ENCODE measurements at places on chromosomes 12 and 14. TPM values are rescaled to one million over a fixed set of nuclear protein-coding genes. Genes with fewer than 3 reads are reported as not detected.

DNA sequence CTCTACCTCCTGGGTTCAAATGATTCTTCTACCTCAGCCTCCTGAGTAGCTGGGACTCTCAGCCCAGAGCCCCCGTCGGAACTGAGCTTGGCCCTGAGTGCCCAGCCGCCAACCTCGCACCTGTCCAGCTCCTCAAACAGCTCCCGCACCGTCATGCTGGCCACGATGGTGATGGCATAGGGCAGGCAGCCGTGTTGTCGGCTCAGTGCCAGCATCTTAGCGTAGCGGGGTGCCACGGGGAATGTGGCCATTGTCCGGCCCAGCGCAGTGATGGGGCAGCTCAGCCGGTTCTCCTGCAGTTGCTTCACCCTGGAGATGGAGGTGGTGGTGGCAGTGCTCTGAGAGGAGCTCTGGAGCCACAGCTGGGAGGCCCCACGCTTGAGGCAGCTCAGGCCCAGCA is 32.4 kb downstream of the DHX37 start:
- H3K27me3 ChIP-seq: no peaks in the 10 kb centered on the region
- no peak overlapping the region for H3K4me3 ChIP-seq
- no peak overlapping the region for H3K27ac ChIP-seq
- H3K4me1 ChIP-seq: no peaks in the 10 kb centered on the region
- H3K36me3 ChIP-seq: peaks cover 15% of the 10 kb centered on the region

GRCh38 chr12:87329076-87329863 is 699.9 kb downstream of the C12orf50 start:
- H3K27me3 ChIP-seq: no peaks in the 10 kb centered on the region
- H3K4me1 ChIP-seq: no peaks in the 10 kb centered on the region
- H3K4me3 ChIP-seq: no peak overlapping the region
- no peak for DNase-seq
- H3K27ac ChIP-seq: no peak overlapping the region

The MYO1A gene
- total RNA-seq: 273 TPM

GRCh38 chr12:102950107-102950949 is 7.1 kb upstream of the ASCL1 start:
- no peaks in the 10 kb centered on the region for H3K4me1 ChIP-seq
- no peak overlapping the region for H3K4me3 ChIP-seq
- no peaks in the 10 kb centered on the region for H3K36me3 ChIP-seq

DNA sequence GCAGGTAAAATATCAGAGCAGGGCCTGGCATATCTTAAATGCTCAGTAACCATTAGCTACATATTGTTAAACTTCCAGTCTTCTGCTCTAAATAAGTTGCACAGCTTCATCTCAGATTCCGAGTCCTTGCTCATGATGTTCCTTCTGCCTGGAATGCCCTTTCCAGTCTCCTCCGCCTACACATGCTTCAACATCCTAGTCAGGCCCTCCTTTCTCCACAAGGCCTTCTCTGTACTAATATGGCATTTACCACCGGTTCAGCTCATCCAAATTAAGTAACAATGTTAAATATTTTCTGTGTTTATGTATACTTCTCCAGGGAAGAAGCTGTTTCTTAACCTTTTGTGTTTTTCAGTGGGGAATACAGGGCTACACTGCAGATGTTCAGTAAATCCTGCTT is 8.5 kb downstream of the DHH start:
- no peak overlapping the region for H3K27ac ChIP-seq
- H3K4me3 ChIP-seq: no peak overlapping the region
- no peak for DNase-seq
- H3K36me3 ChIP-seq: no peaks in the 10 kb centered on the region
- H3K27me3 ChIP-seq: peaks cover 27% of the 10 kb centered on the region

The RIPK3 gene
- 38.2 TPM for total RNA-seq

DNA sequence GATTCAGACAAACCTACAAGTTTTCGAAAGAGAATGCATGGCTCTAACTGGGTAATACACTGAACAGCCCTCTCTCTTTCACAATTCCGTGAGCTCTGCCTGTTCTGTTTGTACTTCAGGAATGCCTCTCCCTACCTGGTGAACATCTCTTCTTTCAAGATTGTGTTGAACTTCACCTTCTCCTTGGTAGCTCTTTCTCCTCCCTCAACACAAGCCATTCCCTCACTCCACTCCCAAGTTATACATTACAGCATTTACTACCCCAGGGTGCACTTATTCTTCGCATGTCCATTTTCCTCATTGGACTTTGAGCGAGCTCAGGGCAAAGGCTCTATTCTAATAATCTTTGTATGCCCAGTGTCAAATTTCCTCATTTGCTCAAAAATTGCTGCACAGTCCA is 28.3 kb downstream of the NRDE2 start:
- no peak overlapping the region for H3K4me3 ChIP-seq
- H3K4me1 ChIP-seq: no peaks in the 10 kb centered on the region
- DNase-seq: peak; percentile 37
- no peaks in the 10 kb centered on the region for H3K36me3 ChIP-seq
- no peaks in the 10 kb centered on the region for H3K27me3 ChIP-seq
- peak overlapping the region; percentile 5 for H3K27ac ChIP-seq

- no peaks in the 10 kb centered on the region for H3K36me3 ChIP-seq
- no peak overlapping the region for H3K4me3 ChIP-seq
- no peaks in the 10 kb centered on the region for H3K27me3 ChIP-seq
- no peak overlapping the region for H3K27ac ChIP-seq
Observed at GRCh38 chr12:5480218-5480937, 48.5 kb downstream of the NTF3 start.

The SLC25A47 gene
- total RNA-seq: not detected
